ENCODE measurements at places on chromosomes 3 and 15. TPM values are rescaled to one million over a fixed set of nuclear protein-coding genes. Genes with fewer than 3 reads are reported as not detected.

The RTP4 gene
- total RNA-seq: 6.9 TPM

The NKIRAS1 gene
- total RNA-seq: 3.4 TPM

The PEAK1 gene
- 57.5 TPM for total RNA-seq

The MYO5C gene
- 73.9 TPM for total RNA-seq

The SI gene
- total RNA-seq: 56.4 TPM

DNA sequence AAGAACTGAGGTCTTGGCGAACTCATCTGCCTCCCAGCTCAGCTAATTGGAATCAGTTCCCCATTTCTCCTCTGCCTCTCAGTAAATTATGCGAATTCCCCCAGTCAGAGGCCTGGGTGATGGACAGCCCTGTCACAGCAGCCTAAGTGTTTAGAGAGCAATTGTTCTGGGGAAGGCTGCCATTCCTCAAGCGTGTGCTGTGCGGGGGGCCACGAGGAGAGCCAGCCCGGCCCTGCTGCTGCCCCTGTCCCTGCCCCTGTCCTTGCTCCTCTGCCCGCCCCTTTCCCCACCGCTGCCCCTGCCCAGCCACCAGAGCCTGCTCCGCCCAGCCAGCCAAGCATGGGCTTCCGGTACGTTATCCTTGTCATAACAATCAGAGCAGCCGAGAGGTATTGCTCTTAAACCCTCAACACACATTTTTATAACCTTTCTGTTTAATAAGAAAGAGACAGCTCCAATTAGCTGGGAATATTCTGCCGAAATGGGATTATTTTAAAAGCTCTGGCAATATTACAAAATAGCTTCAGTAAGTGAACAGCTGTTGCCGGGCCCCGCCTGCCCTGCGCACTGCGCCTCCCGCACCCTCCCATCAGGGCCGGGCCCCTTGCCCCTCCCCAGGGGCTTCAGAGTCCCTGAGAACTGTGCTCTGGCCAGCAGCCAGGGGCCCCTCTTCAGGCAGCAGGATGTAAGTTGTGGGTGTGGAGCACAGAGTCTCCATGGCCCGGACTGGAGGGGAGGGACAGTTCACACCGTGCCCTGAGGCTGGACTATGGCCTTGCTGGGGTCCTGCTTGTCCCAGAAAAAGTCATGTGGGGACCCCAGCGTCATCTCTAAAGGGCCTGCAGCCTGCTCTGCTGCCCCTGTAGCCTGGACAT, 12.4 kb upstream of the CACNA2D2 start:
- DNase-seq: peak; percentile 38

- DNase-seq: no peak
These were observed 13.2 kb upstream of the SLC2A2 start for GRCh38 chr3:171039674-171040073.

GRCh38 chr3:100400419-100400779, 490 bp downstream of the TOMM70 start:
- DNase-seq: peak; percentile 32

GRCh38 chr15:86213888-86214287, 134.2 kb downstream of the AGBL1 start:
- no peak for DNase-seq

- no peak for DNase-seq
These were observed 7.6 kb downstream of the PLXNB1 start for GRCh38 chr3:48422272-48422671.

DNA sequence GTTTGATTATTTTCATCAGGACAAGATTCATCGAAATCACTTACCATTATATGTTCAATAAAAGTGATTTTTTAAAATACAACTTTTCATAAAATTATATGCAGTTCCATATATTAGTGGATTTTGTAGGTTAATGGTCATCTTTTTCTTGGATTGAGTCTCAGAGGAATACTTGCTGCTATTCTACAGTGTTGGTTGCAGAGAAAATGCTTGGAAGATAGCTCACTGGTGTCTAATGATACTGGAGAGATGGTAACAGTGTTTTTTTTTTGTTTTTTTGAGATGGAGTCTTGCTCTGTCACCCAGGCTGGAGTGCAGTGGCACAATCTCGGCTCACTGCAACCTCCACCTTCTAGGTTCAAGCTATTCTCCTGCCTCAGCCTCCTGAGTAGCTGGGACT, 143.3 kb downstream of the TCF12 start:
- no peak for DNase-seq

- DNase-seq: no peak
These were observed 261.1 kb upstream of the IL12A start for GRCh38 chr3:159727506-159727905.

Data from left colon (tissue), 2 donors.